RPMI8226 (cell line): ENCODE measurements at places on chromosomes 11 and 22.

DNA sequence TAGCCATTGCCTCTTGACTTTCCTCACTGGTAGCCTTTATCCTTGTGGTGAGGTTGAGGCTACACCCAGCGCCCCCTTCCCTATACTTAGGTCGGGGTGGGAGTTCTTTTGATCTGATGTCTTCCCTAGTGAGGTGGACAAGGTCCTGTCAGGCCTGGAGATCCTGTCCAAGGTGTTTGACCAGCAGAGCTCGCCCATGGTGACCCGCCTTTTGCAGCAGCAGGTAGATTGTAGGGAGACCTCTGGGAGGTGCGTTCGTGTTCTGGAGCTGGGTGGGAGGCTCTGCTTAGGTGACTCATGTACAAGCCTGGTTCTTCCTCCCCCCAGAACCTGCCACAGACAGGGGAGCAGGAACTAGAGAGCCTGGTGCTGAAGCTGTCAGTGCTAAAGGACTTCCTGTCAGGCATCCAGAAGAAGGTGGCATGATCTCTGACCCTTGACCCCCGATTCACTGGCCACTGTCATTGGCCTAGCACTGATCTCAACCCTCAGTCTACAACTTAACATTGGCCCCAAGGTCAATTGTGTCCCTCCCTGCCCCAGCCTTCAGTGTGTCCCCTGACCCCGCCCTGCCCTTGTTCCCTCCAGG is 4.9 kb downstream of the INPPL1 start:
- DNase-seq: no peak

DNA sequence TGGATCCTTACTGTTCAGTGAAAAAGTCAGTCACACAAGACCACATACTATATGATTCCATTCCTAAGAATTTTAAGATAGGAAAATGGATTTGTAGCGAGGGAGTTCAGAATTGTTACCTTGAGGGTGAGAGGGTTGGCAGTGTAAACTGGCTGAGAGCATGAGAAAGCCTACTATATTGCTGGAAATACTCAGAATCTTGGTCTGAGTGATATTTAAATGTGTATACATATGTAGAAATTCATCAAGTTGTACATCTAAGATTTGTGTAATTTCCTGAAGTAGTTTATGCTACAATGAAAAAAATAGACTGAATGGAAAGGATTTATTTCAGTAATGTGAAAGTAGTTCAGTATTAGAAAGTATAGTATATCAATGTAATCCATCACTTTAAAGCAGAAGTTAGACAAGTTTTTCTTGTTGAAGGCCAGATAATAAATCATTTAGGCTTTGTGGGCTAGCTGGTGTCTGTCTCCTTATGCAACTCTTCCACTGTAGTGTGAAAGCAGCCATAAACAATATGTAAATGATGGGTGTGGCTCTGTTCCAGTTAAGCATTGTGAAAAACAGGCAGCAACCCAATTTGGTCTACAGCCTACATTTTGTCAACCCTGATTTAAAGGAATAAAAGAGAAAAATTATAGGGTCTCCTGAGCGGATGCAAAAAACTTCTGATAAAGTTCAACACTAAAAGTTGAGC is 127.2 kb upstream of the THY1 start:
- DNase-seq: no peak

- DNase-seq: no peak
Observed at GRCh38 chr22:49204599-49205482, 622.8 kb downstream of the BRD1 start.

DNA sequence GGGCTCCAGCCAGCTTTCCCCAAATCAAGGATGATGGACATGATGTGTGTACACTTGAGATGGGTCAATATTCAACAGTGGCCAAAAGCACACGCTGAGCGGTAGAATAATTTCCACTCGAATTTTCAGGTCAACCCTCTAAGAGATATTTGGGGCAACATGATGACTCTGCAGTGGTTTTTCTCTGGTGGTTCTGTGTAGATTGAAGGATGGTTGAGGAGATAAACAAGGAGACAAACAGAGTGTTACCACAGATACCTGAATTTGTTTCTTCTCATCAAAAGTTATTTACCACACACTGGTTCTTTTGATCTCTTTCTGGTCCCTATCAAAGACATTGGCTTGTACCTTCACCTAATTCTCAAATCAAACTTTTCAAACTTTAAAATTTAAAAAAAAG is 242.0 kb downstream of the ETS1 start:
- no peak for DNase-seq

- no peak for DNase-seq
Observed at GRCh38 chr11:74926304-74927030, 22.4 kb downstream of the XRRA1 start.

GRCh38 chr11:117572129-117572528 is 224.9 kb downstream of the DSCAML1 start:
- no peak for DNase-seq

DNA sequence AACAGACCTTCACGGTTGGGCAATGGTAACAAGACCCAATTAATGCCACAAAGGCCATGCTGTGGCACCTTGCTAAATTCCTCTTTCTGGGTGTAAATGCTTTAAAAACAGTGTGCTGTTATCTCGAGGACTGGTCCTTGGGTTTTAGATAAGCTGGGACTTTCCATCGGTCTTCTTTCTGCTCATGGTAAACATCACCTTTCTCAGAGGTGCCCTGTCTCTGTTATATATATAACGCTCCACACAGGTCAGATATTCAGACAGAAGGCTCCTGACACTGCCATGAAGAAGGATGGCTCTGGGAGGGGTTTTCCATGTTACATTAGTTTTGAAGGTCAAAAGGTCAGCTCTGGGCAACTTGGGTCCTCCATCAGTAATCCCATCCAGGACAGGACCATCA is 151.6 kb downstream of the BBOX1 start:
- no peak for DNase-seq

GRCh38 chr22:44839061-44839460 is 86.7 kb downstream of the ARHGAP8 start:
- DNase-seq: no peak

DNA sequence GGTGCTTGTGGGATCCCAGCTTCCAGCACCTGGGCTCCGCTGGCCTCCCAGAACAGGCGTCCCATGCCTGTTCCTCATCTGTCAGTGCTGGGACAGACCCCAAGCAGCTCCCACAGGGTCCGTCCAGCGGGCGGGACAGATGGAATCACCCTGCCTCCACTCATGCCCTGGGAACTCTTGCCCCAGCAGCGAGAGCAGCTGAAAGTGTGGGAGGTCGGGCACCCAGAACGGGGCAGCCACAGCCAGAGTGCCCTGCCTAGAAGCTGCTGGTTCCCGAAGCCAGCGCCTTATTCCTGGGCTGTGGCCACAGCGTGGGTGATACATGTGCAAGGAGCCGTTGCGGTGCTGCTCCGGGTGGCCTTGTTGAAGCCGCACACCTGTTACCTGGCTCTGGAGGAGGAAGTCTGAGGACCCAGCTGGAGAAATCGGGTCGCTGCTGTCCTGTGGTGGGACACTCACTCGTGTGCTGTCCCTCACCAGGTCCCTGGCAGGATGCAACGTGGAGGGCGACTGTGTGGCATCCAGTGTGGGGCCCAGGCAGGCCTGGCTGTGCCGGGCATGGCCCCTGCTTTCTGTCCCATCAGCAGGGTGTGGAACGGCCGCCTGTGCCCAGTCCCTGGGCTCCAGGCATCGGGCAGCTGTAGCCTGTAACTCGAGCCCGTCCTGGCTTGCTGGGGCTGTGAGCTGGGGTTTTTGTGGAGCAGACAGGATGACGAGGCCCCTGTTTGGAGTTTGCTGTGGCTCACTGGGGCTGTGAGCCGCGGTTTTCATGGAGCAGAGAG is 16.2 kb downstream of the GRAMD4 start:
- no peak for DNase-seq

GRCh38 chr11:105673089-105673488 is 63.2 kb downstream of the GRIA4 start:
- DNase-seq: peak; percentile 74

- DNase-seq: no peak
Observed at GRCh38 chr22:45889093-45889538, 87.8 kb downstream of the WNT7B start.

- no peak for DNase-seq
Observed at GRCh38 chr22:35921044-35921443, 107.6 kb downstream of the RBFOX2 start.

DNA sequence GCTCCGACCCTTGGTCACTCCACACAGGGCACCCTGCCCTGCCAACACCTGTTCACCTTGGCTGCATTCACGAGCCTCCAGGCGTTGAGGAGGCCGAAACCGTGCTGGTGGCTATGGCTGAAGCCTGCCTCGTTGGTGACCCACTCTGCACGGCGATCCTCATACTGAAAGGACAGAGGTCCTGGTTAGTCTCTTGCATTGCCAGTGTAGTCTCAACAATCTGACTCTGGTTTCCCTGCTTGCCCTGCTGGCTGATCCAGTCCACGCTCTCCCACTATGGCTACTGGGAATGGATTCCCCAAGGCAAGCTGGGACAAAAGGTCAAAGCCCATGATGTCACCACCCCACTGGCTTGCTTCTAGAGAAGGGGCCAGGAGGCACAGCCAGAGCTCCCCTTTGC is 12.9 kb downstream of the PCSK7 start:
- no peak for DNase-seq

GRCh38 chr11:12121517-12121916 is 11.1 kb downstream of the MICAL2 start:
- no peak for DNase-seq

- DNase-seq: no peak
Observed at GRCh38 chr22:23250056-23250784, 69.9 kb downstream of the BCR start.

- peak; percentile 8 for DNase-seq
Observed at GRCh38 chr11:30128269-30128932, 102.4 kb upstream of the FSHB start.

- no peak for DNase-seq
Observed at GRCh38 chr11:19805827-19806226, 93.2 kb downstream of the NAV2 start.

DNA sequence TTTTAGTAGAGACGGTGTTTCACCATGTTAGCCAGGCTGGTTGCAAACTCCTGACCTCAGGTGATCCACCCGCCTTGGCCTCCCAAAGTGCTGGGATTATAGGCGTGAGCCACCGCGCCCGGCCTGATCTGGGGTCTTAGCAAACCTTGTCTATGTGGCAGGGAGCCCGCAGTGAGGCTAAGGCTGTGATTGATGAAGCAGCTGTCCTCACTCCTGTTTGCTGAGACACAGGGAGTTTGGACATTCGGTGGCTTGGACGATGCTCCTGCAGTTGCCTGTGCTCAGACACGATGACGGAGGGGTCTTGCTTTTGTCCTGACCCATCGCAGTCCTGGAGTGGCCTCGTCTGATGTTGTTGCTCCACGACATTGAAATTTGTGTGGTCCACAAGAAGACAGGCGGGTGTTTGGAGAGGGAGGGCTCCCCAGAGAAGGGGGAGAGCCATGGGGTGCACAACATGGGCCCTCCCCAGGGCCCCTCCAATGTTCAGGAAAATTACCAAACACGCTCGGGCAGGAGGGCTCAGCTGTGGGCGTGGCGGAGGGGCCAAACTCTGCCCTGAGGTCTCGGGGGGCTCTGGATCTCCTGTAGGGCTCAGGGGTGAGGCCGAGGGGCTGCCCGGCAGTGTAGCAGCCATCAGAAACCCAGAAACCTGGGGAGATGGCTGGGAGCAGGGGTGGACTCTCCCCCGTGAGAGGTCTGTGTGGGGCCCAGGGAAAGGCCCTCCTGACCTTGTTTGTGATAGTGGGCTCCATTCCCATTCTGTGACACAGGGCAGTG is 41.8 kb upstream of the PRR5 start:
- DNase-seq: no peak

DNA sequence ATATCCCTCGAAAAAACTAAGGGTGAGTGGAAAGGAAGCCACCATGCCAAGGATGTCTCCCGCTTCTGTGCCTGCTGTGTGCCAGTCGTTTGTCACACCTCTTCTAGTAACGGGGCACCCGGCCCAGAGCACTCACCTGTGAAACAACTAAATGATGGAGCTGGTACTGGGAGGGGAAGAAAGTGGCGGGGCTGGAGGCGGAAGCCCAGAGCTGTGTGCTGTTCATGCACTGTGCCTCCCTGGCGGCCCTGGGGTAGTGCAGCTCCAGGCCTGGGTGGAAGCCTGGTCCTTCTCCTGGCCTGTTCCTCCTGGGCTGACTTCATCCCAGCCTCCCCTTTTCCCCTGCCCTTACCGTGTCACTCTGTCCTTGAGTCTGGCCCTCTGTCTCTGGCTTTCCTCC is 130.2 kb downstream of the CEP164 start:
- no peak for DNase-seq

- peak; percentile 70 for DNase-seq
Observed at GRCh38 chr22:36355362-36355761, 32.4 kb downstream of the MYH9 start.

DNA sequence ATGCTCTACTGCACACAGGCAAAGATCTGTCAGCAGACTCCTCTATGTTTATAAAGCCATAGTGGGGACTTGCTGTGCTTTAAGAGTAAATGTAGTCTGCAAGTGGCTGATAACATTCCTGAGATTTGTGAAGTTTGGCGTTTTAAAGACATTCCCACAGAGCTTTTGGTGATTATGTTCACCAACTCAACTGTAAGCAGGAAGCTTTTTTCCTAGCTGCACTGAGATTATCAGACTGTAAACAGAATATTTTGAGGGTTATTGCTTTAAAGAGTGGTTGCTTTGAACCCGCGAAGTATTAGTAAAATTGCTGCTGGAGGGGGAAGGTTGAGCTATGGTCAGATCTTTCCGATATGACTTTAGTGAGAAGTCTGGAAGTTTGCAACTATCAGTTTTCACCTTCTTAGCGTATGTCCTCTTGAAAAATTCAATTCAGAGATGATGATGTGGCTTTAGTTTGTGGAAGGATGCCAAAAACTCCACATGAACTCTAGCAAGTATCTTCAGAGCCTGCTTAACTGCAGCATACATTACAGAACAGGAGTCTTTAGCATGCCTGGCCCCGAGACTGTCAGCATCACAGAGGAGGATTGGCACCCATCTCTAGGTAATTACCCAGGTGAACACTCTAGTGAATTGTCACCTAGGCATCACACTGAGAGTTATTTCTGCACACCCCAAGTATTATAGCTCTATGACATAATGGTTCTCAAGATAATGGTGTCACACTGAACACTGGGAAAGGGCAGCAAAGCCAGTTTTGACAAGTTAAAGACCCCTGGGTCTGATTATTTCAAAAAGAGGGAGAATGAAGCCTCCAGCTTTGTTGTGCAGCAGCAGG is 89.9 kb downstream of the MTNR1B start:
- DNase-seq: no peak

- DNase-seq: no peak
Observed at GRCh38 chr11:116640641-116641402, 132.0 kb downstream of the BUD13 start.

GRCh38 chr11:133997554-133997953 is 40.8 kb upstream of the IGSF9B start:
- no peak for DNase-seq

DNA sequence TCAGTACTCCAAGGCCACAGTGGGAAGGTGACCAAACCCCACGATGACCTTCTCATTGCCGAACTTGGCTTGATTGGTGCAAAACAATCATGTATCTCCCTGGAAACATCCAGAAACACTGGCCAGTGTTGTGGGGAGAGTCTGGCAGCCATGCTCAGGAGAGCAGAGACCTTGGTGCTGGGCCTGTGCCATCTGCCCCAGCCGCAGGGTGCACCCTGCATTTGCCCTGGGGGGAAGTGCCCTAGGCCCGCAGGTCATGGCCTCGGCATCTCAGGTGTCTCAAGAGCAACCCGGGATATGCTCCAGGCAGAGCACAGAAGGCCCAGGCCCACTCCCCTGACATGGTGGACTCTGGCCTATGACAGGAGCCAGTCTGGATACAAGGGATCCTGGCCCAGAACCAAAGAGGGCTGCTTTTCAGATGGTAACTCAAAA is 23.7 kb downstream of the ARVCF start:
- no peak for DNase-seq
